ENCODE measurements at places on chromosomes 2 and 18.

GRCh38 chr2:65656160-65656718 lies 223.8 kb upstream of the SPRED2 start:
- no peak for DNase-seq

GRCh38 chr18:57561728-57562423 lies 24.6 kb downstream of the FECH start:
- DNase-seq: peak; percentile 30

DNA sequence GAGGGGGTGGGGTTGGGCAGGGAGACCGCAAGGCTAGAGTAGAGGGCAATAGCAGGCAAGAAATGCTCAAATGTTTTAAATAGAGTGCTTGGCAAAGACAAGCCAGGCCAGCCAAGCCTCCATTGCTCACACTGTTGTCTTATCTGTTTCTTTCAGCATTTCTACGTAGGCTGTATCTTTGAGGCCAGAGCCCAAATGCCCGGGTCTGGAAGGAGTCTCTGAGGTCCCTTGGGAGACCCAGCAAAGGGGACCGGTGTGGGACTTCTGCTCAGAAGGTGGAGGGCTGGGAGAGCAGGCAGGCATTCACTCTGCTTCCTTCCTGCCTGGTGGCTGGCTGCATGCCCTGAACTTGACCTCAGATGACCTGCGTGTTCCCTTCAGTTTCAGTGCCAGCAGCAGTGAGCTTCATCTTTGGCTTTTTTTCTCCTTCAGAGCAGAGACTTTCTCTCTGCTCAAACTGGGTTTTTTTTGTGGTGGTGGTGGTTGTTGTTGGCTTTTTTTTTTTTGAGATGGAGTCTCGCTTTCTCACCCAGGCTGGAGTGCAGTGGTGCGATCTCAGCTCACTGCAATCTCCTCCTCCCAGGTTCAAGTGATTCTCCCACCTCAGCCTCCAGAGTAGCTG lies 13.7 kb upstream of the TET3 start:
- no peak for DNase-seq

DNA sequence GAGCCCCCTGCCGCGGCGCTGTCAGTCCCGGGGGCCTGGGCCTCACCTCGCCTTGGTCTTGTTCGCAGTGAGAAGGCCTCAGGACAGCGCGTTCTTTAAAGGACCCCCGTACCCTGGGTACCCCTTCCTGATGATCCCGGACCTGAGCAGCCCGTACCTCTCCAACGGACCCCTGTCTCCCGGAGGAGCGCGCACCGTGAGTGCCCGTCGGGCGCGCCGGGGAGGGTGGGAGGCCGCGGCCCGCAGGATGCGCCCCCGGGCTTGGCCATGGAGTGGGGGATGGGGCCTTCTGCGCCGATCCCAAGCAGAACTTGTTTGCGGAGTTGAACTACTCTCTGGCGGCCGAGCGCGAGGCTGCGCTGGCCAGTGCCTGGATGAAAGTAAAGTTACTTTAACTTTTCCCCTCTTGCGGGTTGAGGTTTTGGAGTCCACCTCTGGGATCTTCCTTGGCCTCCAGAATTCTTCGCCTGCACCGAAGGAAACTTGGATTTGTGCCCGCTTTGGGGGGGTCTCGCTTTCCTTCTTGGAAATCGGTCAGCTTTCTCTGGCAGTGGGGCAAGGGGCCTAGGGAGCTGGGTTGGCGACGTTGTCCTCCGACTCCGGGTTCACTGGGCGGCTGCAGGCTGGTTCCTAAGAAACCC lies 1.2 kb downstream of the TCF7L1 start:
- no peak for DNase-seq

- DNase-seq: peak; percentile 28
These were observed 45.5 kb upstream of the CAVIN2 start for GRCh38 chr2:191892391-191892790.

GRCh38 chr2:179703702-179704101 lies 157.7 kb downstream of the ZNF385B start:
- DNase-seq: no peak

DNA sequence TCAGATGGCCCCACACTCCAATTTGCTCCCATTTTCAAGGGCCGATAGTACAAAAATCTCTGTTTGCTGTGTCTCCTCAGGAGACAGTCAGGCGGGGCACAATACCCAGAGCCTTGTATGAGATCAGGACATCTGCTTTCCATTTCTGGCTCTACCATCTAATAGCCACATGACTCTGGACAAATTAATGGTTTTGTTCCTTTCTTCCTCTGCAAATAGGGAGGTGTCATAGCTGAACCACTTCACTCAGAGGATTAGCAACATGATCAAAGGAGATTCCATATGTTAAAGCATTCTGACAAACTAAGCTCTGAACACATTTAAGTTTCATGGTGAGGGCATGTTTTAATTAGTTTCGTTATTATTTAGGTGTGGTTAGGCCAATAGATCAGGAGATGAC lies 602.1 kb upstream of the SYT4 start:
- DNase-seq: no peak

DNA sequence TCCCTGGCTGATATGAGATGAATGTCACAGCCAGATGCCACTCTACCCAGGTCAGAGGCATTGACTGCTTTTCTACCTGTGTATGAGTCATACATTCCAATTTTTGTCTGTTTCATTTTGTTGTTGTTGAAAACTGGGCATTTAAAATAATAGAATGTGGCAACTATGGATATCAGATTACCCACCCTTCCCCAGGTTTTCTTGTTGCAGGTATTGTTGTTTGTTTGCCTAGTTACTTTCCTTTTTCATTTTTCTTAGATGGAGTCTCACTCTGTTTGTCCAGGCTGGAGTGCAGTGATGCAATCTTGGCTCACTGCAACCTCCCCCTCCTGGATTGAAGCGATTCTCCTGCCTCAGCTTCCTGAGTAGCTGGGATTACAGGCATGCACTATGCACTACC lies 70.2 kb downstream of the LRRC30 start:
- DNase-seq: no peak

DNA sequence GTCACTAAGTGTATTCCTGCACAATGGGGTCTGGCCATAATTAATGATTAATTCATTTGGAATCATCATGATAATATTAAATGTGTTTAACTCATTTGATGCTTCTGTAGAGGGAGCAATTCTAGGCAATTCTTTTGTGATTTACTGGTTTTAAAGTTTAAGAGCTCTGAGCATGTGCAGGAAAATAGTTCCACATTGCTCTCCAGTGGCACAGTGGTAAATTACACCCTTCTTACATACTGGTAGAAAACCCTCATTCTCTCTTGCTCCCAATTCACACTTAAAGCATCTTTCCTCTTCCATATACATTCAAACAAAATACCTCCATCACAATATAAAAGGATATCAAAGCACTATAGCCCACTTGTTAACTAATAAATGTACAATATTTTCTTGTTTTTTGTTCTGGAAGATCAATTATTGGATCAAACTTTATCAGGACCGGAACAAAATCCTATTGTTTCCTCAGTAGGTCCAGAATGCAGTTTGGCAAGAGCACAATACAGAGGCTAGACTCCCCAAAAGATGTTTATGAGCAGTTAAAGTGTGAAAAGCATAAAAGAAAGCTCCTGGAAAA lies 844.3 kb downstream of the MBD2 start:
- peak; percentile 25 for DNase-seq

GRCh38 chr18:35936951-35937350 lies 35.5 kb upstream of the RMP24 start:
- DNase-seq: no peak

GRCh38 chr2:172698041-172698863 lies 37.4 kb upstream of the RAPGEF4 start:
- DNase-seq: peak; percentile 56

DNA sequence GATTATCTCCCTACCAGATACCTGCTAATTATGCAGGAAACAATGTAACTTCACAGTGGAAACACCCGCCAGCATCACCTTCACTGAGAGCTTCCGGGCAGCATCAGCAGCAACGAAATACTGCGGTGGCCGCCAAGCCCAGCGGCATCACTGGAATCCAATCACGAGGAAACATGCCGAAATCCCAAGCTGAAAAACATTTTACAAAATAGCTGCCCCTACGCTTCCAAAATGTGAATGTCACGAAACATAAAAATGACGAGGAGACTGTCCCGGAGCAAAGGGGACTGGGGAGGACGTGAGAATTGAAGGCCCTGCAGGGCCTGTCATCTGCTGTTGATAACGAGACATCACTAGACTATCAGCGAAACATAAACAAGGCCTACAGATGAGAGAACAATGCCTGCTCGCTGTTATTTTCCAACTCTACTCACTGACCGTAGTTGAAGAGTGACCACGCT lies 82.6 kb downstream of the HDAC4 start:
- no peak for DNase-seq

- no peak for DNase-seq
These were observed 7.0 kb upstream of the TMX3 start for GRCh38 chr18:68721681-68722583.

GRCh38 chr2:168210895-168211570 lies 36.4 kb downstream of the STK39 start:
- DNase-seq: peak; percentile 30

Measured in foreskin melanocyte (primary cell).